ENCODE measurements at places on chromosomes 12 and 14. TPM values are rescaled to one million over a fixed set of nuclear protein-coding genes. Genes with fewer than 3 reads are reported as not detected.

GDF3 gene
- not detected for total RNA-seq

ASCL1 gene
- not detected for total RNA-seq

KIF26A gene
- not detected for total RNA-seq

DPY19L2 gene
- 2.7 TPM for total RNA-seq

TC2N gene
- total RNA-seq, result 0.29 TPM

NUAK1 gene
- total RNA-seq, result 21.7 TPM

SOCS4 gene
- total RNA-seq, result 16.8 TPM

PRKD1 gene
- 21.8 TPM for total RNA-seq

All from osteoblast (primary cell).